ENCODE measurements at places on chromosomes 7 and 10. TPM values are rescaled to one million over a fixed set of nuclear protein-coding genes. Genes with fewer than 3 reads are reported as not detected.

LRWD1 gene
- 15.2 TPM for total RNA-seq

CRHR2 gene
- not detected for total RNA-seq

ACTR3C gene
- 6.0 TPM for total RNA-seq

ZPBP gene
- total RNA-seq, result not detected

GRCh38 chr7:45978010-45978681 lies 57.1 kb upstream of the IGFBP3 start:
- peaks cover 5% of the 10 kb centered on the region for H3K36me3 ChIP-seq
- no peak overlapping the region for H3K4me3 ChIP-seq
- H3K27ac ChIP-seq, result no peak overlapping the region
- DNase-seq, result no peak

GRCh38 chr7:87480386-87480785 lies 4.9 kb upstream of the ABCB4 start:
- DNase-seq, result no peak
- no peak overlapping the region for H3K4me3 ChIP-seq
- no peak overlapping the region for H3K27ac ChIP-seq

DNA sequence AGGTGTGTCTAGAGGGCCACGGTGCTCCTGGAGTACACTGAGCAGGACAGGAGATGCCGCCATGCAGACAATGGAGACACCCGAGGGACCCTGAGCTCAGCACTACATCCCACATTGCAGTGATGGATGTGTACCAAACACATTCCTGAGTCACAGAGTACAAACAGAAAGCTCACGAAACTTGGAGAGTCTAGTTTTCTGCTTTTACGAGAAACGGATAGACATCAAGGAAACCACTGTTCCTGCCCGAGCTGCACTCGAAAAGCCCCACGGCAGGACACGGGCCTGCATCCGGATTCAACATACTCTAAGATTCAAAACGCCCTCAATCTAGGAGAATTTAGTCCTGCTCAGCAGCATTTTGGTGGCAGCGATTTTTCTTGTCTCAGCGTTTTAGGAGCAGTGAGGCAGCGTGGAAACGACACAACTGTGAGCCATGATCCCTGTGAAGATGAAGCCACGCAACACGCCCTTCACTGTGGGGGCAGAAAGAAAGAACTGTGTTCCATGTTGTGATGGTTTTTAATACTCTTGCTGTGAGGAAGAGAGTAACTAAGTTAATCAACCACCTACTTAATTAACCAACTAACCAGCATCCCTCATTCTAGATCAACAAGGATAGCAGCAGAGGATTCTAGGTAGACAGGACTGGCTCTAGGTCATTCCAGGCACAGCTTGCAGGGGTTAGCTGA lies 3.2 kb downstream of the TNS3 start:
- H3K27ac ChIP-seq, result no peak overlapping the region
- peaks cover 21% of the 10 kb centered on the region for H3K27me3 ChIP-seq
- H3K36me3 ChIP-seq, result no peaks in the 10 kb centered on the region
- no peaks in the 10 kb centered on the region for H3K4me1 ChIP-seq
- DNase-seq, result no peak

GRCh38 chr7:149210551-149210950 lies 15.2 kb downstream of the ZNF282 start:
- H3K27me3 ChIP-seq, result no peaks in the 10 kb centered on the region
- H3K4me1 ChIP-seq, result peaks cover 5% of the 10 kb centered on the region
- H3K4me3 ChIP-seq, result no peak overlapping the region
- no peak overlapping the region for H3K27ac ChIP-seq
- peaks cover 5% of the 10 kb centered on the region for H3K36me3 ChIP-seq

DNA sequence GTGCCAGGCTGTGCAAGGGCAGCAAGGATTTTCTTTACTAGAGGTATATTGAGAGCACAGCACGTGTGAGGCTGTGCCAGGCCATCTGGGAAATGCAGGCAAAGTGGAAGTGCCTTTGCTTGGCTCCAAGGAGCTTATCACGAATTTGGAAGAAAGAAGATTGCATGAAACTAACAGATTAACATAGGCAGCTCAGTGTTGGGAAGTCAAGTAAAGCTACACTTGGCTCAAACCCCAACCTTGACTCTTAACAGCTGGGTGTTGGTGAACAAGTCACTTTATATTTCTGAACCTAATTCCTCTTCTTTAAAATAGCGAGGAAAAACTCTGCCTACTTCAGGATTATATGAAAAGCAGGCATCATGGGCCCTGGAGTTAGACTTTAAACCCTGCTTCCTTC lies 105.2 kb downstream of the PLCE1 start:
- no peak for DNase-seq
- peaks cover 30% of the 10 kb centered on the region for H3K27me3 ChIP-seq
- no peak overlapping the region for H3K4me3 ChIP-seq
- H3K36me3 ChIP-seq, result no peaks in the 10 kb centered on the region

- no peak overlapping the region for H3K4me3 ChIP-seq
- no peaks in the 10 kb centered on the region for H3K4me1 ChIP-seq
- H3K27me3 ChIP-seq, result no peaks in the 10 kb centered on the region
These were observed 163.6 kb downstream of the HGF start for GRCh38 chr7:81606078-81606863.

DNA sequence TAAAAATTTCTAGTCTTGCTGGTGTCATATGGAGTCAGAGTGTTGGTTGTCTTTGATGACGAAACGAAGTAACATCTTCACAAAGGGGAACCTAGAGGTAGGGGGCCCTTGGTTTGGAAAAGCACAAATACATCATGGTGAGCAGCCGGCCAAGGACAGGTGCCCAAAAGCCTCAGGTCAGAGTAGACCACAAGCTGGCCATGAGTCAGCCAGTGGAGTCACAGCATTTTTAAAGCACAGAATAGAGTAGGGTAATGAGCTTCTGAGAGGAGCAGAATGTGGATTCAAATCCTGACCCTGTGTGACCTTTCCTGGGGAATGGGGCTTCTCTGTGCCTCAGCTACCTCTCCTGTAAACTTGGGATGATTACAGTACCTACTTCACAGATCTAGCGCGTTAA lies 5.3 kb downstream of the CAMK2B start:
- peaks cover 3% of the 10 kb centered on the region for H3K4me1 ChIP-seq
- DNase-seq, result no peak
- H3K27me3 ChIP-seq, result peaks cover 44% of the 10 kb centered on the region
- no peak overlapping the region for H3K27ac ChIP-seq
- H3K36me3 ChIP-seq, result no peaks in the 10 kb centered on the region

DNA sequence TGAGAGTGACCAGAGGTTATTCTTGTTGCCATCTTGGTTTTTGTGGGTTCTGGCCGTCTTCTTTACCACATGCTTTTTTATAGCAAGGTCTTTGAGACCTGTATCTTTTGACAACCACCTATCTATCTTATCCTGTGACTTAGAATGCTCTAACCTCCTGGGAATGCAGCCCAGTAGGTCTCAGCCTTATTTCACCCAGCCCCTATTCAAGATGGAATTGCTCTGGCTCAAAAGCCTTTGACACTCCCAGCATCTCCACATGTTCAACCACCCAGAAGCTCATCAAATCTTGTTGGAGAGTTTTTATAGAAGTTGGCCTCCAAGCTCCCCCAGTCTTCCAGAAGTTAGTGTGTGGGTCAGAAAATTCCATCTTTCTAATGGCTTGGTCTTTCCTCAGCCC lies 464.3 kb upstream of the NRP1 start:
- H3K27ac ChIP-seq, result no peak overlapping the region
- DNase-seq, result no peak
- no peaks in the 10 kb centered on the region for H3K36me3 ChIP-seq
- H3K27me3 ChIP-seq, result peaks cover 5% of the 10 kb centered on the region

DNA sequence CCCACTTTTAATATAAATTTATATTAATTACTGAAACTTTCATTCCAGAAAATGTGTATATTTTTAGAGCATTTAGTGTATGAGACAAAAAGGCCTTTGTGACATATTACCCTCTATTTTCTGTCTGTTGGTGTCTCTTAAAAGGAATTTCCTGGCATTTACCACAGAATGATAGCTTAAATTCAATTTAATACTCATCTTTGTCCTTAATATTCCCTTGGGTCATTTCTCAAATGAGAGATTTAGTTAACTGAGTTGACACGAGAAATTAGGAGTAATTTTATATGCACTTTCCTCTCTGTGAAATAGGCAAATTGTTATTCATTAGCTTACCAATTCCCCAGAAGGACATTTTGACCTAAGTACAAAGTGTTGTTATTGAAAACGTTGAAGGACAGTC lies 101.7 kb upstream of the CTTNBP2 start:
- no peak overlapping the region for H3K27ac ChIP-seq
- H3K4me1 ChIP-seq, result no peaks in the 10 kb centered on the region
- no peaks in the 10 kb centered on the region for H3K36me3 ChIP-seq
- H3K27me3 ChIP-seq, result no peaks in the 10 kb centered on the region
- H3K4me3 ChIP-seq, result no peak overlapping the region

GRCh38 chr10:13231190-13231589 lies 3.0 kb downstream of the UCMA start:
- H3K27me3 ChIP-seq, result peaks cover 18% of the 10 kb centered on the region
- no peak overlapping the region for H3K27ac ChIP-seq
- no peak for DNase-seq
- no peaks in the 10 kb centered on the region for H3K36me3 ChIP-seq
- no peak overlapping the region for H3K4me3 ChIP-seq

- H3K27me3 ChIP-seq, result no peaks in the 10 kb centered on the region
- H3K4me1 ChIP-seq, result no peaks in the 10 kb centered on the region
- no peak for DNase-seq
- H3K36me3 ChIP-seq, result no peaks in the 10 kb centered on the region
- no peak overlapping the region for H3K27ac ChIP-seq
These were observed 59.4 kb downstream of the PLPP4 start for GRCh38 chr10:120516426-120516825.

EGFR gene
- not detected for total RNA-seq

C10orf53 gene
- total RNA-seq, result not detected

DNA sequence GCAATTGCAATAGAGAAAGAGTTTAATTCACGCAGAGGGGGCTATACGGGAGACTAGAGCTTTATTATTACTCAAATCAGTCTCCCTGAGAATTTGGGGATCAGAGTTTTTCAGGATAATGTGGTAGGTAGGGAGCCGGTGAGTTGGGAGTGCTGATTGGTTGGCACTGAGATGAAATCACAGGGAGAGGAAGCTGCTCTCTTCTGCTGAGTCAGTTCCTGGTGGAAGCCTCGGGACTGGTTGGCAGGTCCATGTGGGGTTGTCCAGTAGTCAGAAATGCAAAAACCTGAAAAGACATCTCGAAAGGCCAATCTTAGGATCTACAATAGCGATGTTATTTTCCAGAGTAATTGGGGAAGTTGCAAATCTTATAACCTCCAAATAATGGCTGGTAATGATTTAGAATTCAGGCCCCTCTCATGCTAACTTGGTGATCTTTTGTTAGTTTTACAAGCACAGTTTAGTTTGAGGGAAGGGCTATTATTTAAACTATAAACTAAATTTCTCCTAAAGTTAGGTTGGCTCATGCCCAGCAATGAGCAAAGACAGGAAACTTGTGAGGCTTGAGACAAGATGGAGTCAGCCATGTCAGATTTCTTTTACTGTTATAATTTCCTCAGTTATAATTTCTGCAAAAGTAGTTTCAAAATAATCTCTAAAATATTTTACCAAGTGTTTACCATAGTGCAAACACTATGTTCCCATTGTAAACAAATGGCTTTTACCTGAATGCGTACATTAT lies 39.4 kb upstream of the SLC25A13 start:
- no peak for DNase-seq
- H3K27ac ChIP-seq, result no peak overlapping the region
- no peaks in the 10 kb centered on the region for H3K4me1 ChIP-seq
- H3K27me3 ChIP-seq, result peaks cover 3% of the 10 kb centered on the region

PILRA gene
- 14.5 TPM for total RNA-seq

LYZL2 gene
- total RNA-seq, result not detected

CDC123 gene
- 35.9 TPM for total RNA-seq

PNLIPRP3 gene
- total RNA-seq, result not detected

- peaks cover 5% of the 10 kb centered on the region for H3K36me3 ChIP-seq
- H3K4me1 ChIP-seq, result no peaks in the 10 kb centered on the region
- H3K4me3 ChIP-seq, result no peak overlapping the region
These were observed 174.4 kb upstream of the BMPER start for GRCh38 chr7:33730958-33731357.

DNA sequence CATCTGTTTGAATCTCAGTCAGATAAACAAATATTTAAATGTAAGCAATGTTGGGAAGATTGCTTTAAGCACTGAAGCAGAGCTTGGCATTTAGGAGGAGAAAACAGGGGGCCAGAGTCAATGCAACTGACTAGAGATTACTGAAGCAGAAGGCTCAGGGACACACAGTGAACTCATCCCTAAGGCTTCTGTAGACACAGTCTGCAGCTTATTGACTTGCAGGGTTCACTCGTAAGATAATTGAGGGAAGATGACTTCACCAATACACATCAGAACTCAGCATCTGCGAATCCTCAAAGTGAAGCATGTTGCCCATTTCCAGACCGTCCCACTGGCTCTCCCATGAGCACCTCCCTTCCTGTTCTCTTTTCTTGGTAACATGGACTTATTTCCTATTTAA lies 363.4 kb upstream of the PFKP start:
- no peak overlapping the region for H3K27ac ChIP-seq
- no peaks in the 10 kb centered on the region for H3K4me1 ChIP-seq
- no peaks in the 10 kb centered on the region for H3K36me3 ChIP-seq

PSD gene
- total RNA-seq, result 2.9 TPM

NAT16 gene
- total RNA-seq, result not detected

DNA sequence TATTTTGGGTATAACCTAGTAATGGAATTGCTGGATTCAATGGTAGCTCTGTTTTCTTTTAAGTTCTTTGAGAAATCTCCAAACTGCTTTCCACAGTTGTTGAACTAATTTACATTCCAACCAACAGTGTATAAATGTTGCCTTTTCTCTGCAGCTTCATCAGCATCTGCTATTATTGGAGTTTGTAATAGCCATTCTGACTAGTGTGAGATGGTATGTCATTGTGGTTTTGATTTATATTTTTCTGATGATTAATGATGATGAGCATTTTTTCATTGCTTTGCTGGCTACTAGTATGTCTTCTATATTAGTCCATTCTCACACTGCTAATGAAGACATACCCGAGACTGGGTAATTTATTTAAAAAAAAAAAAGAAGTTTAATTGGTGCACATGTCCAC lies 248.6 kb upstream of the MAGI2 start:
- DNase-seq, result no peak
- H3K27ac ChIP-seq, result no peak overlapping the region
- no peaks in the 10 kb centered on the region for H3K27me3 ChIP-seq
- H3K36me3 ChIP-seq, result no peaks in the 10 kb centered on the region

DNA sequence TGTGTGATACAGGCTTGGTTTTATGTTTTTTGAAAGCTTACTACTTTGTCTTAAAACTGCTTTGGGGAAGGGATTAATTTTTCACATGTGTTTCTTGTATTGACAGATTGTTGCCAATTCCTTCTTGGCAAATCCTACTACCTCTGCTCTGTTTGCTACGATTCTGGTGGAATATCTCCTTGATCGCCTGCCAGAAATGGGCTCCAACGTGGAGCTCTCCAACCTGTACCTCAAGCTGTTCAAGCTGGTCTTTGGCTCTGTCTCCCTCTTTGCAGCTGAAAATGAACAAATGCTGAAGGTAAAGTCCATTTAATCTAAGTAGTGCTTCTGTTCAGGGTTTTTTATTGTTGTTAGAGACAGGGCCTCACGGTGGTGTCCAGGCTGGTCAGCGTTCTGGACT lies 33.6 kb downstream of the TRRAP start:
- peak overlapping the region; percentile 60 for H3K27ac ChIP-seq
- H3K4me3 ChIP-seq, result no peak overlapping the region
- no peak for DNase-seq
- H3K27me3 ChIP-seq, result no peaks in the 10 kb centered on the region

All from T-helper 17 cell (primary cell).